Activated CD4-positive, CD25-positive, alpha-beta regulatory T cell treated with anti-CD3 and anti-CD28 coated beads, Interleukin-2, amount 50 U/mL, for 16 hours (primary cell): ENCODE measurements at places on chromosomes 7 and 10.

DNA sequence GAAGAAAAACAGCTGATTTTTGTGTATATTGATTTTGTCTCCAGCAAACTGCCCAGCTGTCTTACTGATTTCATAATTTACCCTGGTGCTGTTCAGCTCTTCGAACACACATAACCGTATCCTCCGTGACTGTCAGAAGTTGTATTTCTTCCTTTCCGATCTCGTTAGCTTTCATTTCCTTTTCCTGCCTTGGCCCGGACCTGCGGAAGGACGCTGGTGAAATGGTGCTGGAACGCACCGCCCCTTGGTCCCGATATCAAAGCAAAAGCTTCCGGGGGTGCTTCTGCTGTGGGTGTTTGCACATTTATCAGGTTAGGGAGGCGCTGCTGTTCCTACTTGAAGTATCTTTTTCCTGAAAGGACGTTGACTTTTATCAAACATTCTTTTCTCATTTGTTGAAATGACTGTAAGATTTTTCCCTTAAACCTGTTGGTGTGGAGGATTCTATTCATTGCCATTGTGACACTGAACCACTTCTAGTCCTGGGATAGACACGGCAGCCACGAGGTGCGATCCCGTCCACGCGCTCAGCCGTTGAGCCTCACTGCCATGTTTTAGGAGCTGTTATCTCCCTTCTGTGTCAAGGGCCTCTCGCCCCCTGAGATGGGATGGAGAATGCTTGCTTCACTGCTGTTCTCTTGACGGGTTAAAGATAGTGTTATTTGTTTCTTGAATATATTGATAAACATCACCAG lies 72.6 kb downstream of the FOXL3 start:
- no peak for DNase-seq

DNA sequence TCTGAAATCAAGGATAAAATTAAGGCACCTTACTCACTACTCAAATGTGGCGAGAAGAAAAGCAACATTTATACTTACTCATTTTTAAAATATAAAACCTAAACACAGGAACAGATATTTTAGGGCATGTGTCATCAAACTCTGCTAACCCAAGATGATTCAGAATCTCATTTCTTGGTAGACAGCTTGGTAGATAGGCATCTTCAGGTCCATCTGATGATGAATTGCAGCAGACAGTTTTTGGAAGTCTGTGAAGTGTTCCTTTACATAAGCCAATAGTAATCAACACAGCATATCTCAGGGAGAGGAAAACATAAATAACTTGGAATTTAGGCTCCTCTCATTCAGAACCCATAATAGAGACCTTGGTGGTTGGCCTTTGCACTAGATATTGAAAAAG lies 3.4 kb downstream of the HIPK2 start:
- no peak for DNase-seq

DNA sequence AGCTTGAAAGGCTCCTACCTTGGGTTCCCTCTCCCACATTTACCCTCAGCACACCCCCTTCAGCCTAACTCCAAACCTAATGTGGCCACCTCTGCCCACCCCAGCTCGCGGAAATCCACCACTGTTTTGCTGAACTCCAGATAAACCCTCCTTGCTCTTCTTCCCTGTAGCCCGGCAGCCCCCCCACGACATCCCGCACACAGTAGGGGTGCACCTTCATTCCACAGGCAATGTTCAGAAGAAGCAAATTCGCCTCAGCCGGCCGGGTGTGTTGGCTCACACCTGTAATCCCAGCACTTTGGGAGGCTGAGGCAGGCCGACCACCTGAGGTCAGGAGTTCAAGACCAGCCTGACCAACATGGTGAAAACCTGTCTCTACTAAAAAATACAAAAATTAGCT lies 17.4 kb downstream of the CTBP2 start:
- DNase-seq: no peak

GRCh38 chr10:129474642-129475041 lies 7.6 kb downstream of the MGMT start:
- no peak for DNase-seq

GRCh38 chr10:128326251-128326650 lies 200.0 kb upstream of the MKI67 start:
- no peak for DNase-seq
